Esophagus squamous epithelium (tissue), 5 donors: ENCODE measurements at places on chromosomes 16 and 17. TPM values are rescaled to one million over a fixed set of nuclear protein-coding genes. Genes with fewer than 3 reads are reported as not detected.
A peak's percentile ranks its signal among the peaks of the same experiment; 100 is the strongest.

- H3K27ac ChIP-seq: no peak overlapping the region
- no peaks in the 10 kb centered on the region for H3K4me1 ChIP-seq
- H3K27me3 ChIP-seq: peaks cover 13% of the 10 kb centered on the region
- H3K36me3 ChIP-seq: no peaks in the 10 kb centered on the region
- no peak for DNase-seq
- no peak overlapping the region for H3K4me3 ChIP-seq
Observed at GRCh38 chr17:57732062-57732461, 13.0 kb downstream of the CCDC182 start.

- no peak for DNase-seq
- H3K27ac ChIP-seq: no peak overlapping the region
- H3K27me3 ChIP-seq: no peaks in the 10 kb centered on the region
- H3K4me1 ChIP-seq: peaks cover 41% of the 10 kb centered on the region
- H3K4me3 ChIP-seq: no peak overlapping the region
Observed at GRCh38 chr16:14182999-14183398, 111.9 kb downstream of the MRTFB start.

DNA sequence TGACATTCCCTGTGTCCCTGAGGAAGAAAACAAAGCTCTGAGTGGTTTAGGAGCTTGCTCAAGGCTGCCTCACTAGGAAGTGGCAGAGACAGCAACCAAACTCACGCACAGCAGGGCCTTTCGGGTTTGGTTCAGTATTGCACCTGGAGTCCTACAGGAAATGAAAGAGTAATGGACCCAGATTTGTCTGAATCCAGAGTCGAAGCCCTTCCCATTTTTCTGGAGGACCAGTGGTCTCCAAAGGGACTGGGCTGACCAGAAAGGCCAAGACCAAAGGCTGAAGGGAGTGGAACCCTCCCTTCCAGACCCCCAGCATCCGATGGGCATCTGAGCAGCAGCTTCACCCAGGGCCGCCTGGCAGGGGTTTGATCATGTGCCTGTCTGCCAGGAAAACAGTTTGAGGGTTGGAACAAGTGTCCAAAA is 85.5 kb upstream of the RPL38 start:
- no peaks in the 10 kb centered on the region for H3K36me3 ChIP-seq
- no peak overlapping the region for H3K4me3 ChIP-seq
- H3K27me3 ChIP-seq: no peaks in the 10 kb centered on the region

- no peak overlapping the region for H3K4me3 ChIP-seq
- DNase-seq: no peak
- no peaks in the 10 kb centered on the region for H3K36me3 ChIP-seq
- peaks cover 95% of the 10 kb centered on the region for H3K4me1 ChIP-seq
- peak overlapping the region; percentile 65 for H3K27ac ChIP-seq
- H3K27me3 ChIP-seq: peaks cover 32% of the 10 kb centered on the region
Observed at GRCh38 chr16:4323845-4324488, 8.1 kb downstream of the GLIS2 start.

DNA sequence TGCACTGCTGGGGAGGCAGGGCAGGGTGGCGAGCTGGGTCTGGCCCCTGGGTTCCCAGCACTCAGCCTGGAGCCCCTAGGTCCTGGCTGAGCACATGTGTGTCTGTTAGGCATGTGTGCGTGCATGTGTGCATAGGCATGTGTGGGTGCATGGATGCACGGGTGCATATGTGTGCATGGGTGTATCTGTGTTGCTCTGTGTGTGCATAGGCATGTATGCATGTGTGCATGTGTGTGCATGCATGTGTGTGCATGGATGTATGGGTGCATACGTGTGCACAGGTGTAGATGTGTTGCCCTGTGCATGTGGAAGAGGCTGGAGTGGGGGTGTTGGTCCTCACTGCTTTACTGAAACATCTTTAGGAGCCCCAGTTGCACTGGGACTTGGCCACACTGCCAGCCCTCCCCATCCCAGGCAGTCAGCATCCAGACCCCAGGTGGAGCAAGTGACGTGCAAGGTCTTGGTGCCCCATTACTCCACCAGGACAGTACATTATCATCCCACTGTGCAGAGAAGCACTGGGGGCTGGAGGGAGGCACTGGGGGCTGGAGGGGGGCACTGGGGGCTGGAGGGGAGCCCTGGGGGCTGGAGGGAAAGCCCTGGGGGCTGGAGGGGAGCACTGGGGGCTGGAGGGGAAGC is 10.4 kb upstream of the DPEP1 start:
- H3K27me3 ChIP-seq: no peaks in the 10 kb centered on the region
- no peak overlapping the region for H3K4me3 ChIP-seq
- H3K27ac ChIP-seq: no peak overlapping the region

GRCh38 chr16:65002265-65002664 is 119.6 kb downstream of the CDH11 start:
- H3K27ac ChIP-seq: no peak overlapping the region
- no peaks in the 10 kb centered on the region for H3K4me1 ChIP-seq
- DNase-seq: no peak
- no peaks in the 10 kb centered on the region for H3K36me3 ChIP-seq

DNA sequence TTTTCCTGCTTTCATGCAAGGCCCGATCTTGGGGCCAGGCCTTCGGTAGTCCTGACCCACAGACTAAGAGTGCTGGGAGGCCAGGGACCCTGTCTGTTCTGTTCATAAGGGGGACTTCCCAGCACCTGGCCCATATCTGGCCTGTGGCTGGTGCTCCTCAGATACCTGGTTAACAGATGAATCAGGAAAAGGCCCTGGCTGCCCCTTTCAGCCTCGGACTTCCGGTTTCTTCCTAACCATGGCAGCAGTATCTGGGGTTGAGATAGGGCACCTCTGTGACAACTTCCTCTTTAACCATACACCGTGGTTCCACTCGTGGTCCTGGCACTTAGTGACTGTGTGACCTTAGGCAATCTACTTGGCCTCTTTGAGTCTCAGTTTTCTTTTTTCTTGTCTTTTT is 18.4 kb downstream of the PLCG2 start:
- no peaks in the 10 kb centered on the region for H3K27me3 ChIP-seq
- H3K4me3 ChIP-seq: no peak overlapping the region
- peak overlapping the region; percentile 22 for H3K27ac ChIP-seq

The TMEM114 gene
- total RNA-seq: not detected
